Prostate gland (tissue), 2 donors: ENCODE measurements at places on chromosomes 13 and 19. TPM values are rescaled to one million over a fixed set of nuclear protein-coding genes. Genes with fewer than 3 reads are reported as not detected.

IRF3 gene
- 58.0 TPM for total RNA-seq

DNA sequence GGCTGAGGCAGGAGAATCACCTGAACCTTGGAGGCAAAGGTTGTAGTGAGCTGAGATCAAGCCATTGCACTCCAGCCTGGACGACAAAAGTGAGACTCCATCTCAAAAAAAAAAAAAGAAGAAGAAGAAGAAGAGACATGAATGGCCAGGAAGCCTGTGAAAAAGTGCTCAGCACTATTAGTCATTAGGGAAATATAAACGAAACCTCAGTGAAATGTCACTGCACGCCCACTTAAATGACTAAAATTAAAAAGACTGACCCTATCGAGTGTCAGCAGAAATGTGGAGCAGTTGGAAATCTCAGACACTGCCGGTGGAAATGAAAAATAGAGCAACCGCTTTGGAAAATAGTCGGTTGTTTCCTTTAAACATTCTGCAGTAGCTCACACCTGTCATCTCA, 5.5 kb upstream of the TYROBP start:
- H3K27me3 ChIP-seq: no peaks in the 10 kb centered on the region
- H3K27ac ChIP-seq: no peak overlapping the region
- no peaks in the 10 kb centered on the region for H3K4me1 ChIP-seq

- no peak overlapping the region for H3K4me3 ChIP-seq
- no peaks in the 10 kb centered on the region for H3K27me3 ChIP-seq
- H3K27ac ChIP-seq: no peak overlapping the region
- H3K36me3 ChIP-seq: no peaks in the 10 kb centered on the region
Measured at GRCh38 chr13:55359067-55359466, 1781.7 kb upstream of the PRR20A start.

GRCh38 chr19:40605216-40605971, 4.2 kb downstream of the LTBP4 start:
- peak overlapping the region; percentile 87 for H3K27ac ChIP-seq
- peak overlapping the region; percentile 36 for H3K4me3 ChIP-seq
- peaks cover 18% of the 10 kb centered on the region for H3K4me1 ChIP-seq
- peak; percentile 77 for DNase-seq
- H3K27me3 ChIP-seq: no peaks in the 10 kb centered on the region

DNA sequence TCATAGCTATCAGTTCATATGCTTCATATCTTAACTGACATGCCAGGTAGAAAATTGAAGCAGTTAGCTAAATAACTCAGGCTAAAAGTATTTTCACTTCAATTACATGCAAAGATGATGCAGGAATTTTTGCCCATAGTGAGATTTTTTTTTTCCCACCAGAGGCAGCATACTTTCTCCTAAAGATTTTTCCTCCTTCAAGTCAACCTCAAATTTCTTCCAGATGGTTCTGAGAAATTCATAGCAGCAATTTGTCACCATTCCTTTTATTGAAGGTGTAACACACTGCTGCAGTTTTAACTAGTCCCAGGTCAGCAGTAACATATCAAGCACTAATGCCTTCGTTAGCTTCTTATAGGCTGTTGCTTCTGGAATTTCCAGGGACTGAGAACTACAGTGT, 141.9 kb downstream of the SUCLA2 start:
- no peak overlapping the region for H3K27ac ChIP-seq
- H3K4me3 ChIP-seq: no peak overlapping the region
- no peaks in the 10 kb centered on the region for H3K36me3 ChIP-seq
- DNase-seq: no peak
- no peaks in the 10 kb centered on the region for H3K4me1 ChIP-seq
- no peaks in the 10 kb centered on the region for H3K27me3 ChIP-seq

DNA sequence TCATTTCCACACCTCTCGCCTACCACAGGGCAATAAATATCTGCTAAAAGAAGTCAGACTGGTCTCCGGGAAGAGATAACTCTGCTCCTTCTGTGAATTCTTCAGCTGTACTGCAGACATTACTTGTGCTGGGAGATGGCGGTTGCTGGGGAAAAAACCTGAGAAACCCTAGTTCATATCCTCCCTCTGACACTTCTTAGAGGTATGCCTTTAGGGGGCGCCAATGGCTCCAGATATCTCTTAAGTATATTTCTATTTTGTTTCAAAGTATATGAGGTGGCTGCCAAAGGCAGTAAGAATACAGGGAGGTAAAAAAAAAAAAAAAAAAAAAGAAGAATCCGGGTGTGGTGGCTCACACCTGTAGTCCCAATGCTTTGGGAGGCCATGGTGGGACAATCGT, 175.2 kb downstream of the PAN3 start:
- no peaks in the 10 kb centered on the region for H3K36me3 ChIP-seq
- no peak overlapping the region for H3K27ac ChIP-seq
- no peak for DNase-seq
- no peaks in the 10 kb centered on the region for H3K27me3 ChIP-seq
- H3K4me3 ChIP-seq: no peak overlapping the region
- no peaks in the 10 kb centered on the region for H3K4me1 ChIP-seq

DNA sequence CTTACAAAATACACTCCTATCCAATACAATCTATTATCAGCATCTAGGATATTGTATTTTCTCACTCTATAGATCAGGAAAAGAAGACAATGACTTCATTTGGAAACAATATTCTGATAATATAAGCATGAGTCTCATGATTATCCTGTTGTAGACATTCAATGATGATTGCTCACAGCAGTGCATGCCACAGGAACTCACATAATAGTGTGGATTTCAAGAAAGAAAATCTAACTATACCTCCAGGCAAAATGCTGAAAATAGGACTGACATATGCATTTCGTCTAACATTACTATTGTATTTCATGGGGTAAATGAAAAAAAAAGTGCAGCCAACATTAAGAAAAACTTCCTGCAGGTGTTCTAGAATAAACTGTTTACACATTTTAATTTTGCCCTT, 122.6 kb downstream of the POSTN start:
- DNase-seq: no peak
- no peaks in the 10 kb centered on the region for H3K4me1 ChIP-seq
- no peaks in the 10 kb centered on the region for H3K27me3 ChIP-seq
- no peak overlapping the region for H3K4me3 ChIP-seq
- no peaks in the 10 kb centered on the region for H3K36me3 ChIP-seq

- H3K27me3 ChIP-seq: no peaks in the 10 kb centered on the region
- H3K27ac ChIP-seq: no peak overlapping the region
Measured at GRCh38 chr19:47695533-47696262, 17.5 kb upstream of the EHD2 start.
